Head of caudate nucleus (tissue), 42 donors: ENCODE measurements at places on chromosomes 7 and 10.

DNA sequence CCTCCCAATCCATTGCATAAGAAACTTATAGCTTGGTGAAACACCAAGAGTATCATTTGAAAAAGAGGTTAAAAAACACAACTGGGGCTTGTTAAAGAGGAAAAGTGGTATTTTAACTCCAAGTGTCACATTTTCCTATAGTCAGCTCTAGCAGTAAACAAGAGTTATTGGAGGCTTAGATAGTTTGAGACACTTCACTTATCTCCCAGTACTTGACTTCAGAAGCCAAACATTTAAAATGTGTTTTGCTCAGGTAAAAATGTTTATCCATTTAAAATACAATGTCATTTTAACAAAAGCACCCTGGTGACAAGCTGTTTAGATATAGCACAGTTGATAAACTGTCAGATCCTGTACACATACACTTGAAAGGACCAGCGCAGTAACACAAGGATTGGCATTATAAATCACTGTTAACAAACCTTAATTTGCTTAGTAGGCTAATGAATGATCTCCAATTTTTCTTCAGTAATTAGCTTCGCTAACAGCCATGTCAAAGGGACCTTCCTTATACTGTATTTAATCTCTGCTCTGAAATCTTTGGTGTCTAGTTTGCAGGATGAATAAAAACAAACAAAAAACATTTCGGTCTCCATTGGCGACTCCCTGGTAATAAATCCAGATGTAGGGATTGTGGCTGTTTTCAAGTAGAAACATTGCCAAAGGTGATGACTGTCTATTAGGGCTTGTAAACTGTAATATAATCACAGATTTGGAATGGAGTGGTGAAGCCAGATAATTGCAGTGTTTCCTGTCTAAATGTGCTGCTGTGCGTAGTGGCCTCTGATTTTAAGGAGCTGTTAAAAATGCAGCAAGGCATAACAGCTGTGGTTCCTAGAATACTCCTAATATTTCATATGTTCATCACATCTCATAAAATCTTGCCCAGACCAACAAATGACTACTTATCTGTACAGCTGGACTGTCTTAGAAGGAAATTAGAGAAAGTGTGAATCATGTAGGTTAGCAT is 545.1 kb downstream of the AUTS2 start:
- no peak for DNase-seq

GRCh38 chr7:71133856-71134255 is 1.9 kb downstream of the GALNT17 start:
- no peak for DNase-seq

GRCh38 chr7:17535776-17536175 is 237.3 kb downstream of the AHR start:
- DNase-seq, result no peak

- DNase-seq, result no peak
Measured at GRCh38 chr10:50312464-50313437, 61.4 kb upstream of the ASAH2 start.

DNA sequence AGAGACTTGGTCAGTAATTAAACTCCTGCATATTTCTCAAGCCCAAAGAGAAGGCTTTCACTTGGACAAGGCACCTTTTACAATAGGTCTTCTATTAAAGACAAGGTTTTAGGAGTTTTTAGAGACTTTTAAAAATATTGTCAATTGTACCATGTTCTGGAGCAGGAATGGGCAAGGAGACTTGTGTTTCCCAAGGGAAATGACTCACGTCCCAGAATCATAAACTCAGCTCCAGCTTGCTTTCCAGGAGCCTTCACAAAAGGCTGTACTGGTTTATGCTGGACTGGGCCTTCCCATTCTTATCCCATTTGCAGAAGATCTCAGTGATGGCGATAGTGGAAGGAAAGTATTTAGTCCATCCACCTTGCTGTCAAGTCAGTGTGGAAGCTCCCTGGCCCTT is 7.8 kb upstream of the GLI3 start:
- no peak for DNase-seq

GRCh38 chr7:55912748-55913158 is 25.5 kb downstream of the ZNF713 start:
- DNase-seq, result no peak

DNA sequence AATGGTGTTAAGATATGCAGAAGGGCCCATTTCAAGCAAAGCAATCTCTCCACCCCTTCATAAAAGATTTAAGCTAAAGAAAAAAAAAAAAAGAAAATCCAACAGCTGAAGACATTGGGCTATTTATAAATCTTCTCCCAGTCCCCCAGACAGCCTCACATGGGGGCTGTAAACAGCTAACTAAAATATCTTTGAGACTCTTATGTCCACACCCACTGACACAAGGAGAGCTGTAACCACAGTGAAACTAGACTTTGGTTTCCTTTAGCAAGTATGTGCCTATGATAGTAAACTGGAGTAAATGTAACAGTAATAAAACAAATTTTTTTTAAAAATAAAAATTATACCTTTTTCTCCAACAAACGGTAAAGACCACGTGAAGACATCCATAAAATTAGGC is 28.6 kb downstream of the PPP3CB start:
- DNase-seq, result no peak

DNA sequence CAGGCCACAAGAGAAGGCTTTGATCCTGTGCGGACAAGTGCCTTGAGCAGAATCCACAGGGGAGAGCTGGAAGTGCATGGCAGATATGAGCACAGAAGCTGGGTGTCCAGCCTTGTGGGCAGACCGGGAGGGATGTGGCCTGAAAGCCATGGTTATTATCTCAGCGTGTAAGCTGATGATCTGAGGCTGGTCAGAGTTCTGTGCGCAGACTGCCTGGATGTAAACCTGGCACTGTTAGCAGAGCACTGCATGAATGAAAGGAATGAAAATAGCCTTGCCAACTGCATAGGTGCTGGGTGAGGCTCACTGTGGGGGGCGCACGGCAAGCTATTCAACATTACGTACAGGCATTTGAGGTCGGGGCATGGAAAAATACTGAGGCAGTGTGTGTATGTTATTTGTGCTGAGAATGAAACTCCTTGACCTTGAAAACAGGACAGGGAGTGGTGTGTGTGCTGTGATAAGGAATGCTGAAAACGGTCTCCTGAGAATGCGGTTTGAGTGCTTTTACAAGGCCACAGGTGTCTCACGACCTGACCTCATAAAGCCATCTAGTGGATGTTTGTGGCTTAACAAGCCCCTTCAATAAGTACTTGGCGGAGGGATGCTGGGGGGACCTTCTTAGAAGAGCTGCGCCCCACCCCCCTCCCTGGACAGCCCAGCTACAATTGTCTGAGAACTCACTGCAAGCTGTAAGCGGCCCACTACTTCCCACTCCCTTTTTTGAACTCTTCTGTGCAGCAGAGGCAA is 18.7 kb downstream of the AKR1C1 start:
- DNase-seq, result no peak

- DNase-seq, result no peak
Measured at GRCh38 chr7:115066050-115066449, 144.2 kb downstream of the MDFIC start.

- no peak for DNase-seq
Measured at GRCh38 chr10:96610817-96611216, 24.0 kb upstream of the TM9SF3 start.

GRCh38 chr10:114518401-114519305 is 114.4 kb upstream of the AFAP1L2 start:
- DNase-seq, result no peak

GRCh38 chr7:37320848-37321468 is 127.7 kb downstream of the ELMO1 start:
- no peak for DNase-seq

DNA sequence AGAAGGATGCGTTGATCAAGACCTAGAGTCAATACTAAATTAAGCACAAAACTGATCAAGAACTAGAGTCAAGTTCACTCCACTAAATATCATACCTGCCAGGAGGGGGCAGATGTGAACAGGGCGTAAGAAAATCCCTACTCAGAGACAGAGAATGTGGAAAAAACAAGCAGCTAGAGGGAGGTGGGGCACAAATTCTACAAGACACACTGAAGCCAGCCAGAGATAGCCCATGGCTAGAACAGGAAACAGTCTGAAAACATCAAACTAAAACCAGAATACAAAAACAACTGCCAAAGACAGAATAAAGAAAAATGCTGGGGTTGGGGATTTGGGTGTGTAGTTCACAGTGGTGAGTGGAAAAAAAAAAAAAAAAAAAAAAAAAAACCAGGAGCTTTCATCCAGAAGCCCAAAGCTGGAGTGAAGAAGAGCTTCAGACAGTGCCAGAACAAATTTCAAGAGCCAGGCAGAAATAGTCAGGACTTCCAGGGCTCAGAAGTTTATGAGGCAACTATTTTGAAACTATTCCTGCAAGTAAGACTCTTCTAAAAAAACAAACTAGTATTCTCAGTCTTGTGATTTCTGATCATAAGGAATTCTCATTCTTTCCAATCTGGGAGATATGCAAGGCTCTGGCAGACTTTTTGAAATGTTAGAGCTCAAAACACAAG is 118.3 kb downstream of the CCDC71L start:
- no peak for DNase-seq

GRCh38 chr7:1987084-1987535 is 245.6 kb downstream of the MAD1L1 start:
- DNase-seq, result no peak

DNA sequence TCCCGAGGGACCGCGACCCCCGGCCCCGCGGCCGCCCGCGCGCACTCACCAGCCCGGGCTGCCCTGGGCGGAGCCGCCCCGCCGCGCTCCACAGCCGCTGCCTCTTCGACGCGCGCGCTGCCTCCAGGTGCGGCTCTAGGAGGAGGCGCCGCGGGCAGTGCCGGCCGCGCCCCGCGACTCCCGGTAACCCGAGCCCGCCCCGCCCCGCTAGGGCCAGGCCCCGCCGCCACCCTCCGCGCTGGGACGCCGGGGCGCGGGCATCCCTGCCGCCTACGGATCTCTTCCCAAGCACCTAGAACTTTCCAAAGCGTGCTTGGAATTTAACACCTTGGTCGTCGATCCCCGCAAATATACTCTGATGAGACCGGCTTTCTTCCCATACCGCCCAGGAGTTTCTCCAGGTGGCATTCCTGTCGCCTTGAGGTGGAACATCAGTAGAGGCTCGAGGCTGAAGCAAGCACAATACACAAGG is at the start of gene SLC26A5:
SLC26A5 (minus strand) TSS at position 159 of the 472 bp plus-strand sequence. CDS start 24,693 bp downstream, outside the sequence.
- DNase-seq, result no peak

GRCh38 chr7:70701477-70701876 is 430.5 kb upstream of the GALNT17 start:
- no peak for DNase-seq

DNA sequence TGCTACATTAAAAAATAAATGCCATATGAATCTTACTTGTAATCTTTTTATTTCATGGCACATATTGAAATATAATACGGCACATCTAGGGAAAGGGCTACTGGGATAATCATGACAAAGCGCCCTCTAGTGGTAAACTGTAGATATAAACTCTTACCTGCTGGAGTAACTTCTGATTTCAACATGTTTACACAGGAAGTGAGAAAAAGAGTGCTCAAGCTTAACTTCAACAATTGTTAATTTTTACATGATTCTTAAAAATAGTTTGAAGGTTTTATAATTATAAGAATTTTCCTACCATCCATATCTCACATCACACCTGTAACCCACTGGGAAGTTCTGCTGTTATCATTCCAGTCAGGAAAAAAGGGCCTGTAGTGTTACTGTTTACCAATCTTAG is 2.0 kb upstream of the HEPACAM2 start:
- no peak for DNase-seq

DNA sequence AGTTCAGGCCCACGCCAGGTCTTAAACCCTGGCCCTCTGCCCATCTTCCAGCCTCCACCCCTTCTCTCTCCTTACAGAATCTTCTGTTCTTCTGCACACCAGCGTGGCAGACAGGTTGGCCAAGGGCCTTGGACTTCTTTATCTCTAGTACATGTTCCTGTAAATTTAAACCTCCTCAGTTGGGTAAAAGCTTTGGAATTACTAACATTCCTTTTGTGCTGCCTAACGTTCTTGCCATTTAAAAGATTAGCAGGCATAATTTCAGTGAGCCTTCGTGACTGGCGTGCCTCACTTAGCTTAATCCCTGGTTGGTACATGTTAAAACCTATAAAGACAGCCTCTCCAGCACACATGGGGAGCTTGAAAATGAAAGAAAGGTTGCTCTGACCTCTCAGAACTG is 192.2 kb downstream of the CUX1 start:
- DNase-seq, result no peak

DNA sequence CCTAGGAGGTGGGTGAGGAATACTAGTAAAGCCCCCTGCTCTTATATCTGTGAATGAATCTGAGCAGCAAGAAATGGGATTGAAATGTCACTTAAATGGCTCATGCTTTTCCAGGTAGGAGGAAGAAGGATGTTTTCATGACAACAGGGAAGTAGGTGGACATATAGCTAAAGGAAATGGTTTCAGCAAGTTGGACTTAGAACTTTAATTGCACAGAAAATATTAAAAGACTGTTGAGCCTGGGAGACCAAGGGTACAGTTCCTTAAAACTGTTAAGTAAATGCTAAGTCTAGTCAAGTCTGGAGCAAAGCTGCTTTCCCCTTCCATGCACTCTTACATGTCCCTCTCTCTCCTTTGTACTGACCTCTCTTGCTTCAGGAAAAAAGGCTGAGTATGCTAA is 301.3 kb downstream of the HGF start:
- no peak for DNase-seq

DNA sequence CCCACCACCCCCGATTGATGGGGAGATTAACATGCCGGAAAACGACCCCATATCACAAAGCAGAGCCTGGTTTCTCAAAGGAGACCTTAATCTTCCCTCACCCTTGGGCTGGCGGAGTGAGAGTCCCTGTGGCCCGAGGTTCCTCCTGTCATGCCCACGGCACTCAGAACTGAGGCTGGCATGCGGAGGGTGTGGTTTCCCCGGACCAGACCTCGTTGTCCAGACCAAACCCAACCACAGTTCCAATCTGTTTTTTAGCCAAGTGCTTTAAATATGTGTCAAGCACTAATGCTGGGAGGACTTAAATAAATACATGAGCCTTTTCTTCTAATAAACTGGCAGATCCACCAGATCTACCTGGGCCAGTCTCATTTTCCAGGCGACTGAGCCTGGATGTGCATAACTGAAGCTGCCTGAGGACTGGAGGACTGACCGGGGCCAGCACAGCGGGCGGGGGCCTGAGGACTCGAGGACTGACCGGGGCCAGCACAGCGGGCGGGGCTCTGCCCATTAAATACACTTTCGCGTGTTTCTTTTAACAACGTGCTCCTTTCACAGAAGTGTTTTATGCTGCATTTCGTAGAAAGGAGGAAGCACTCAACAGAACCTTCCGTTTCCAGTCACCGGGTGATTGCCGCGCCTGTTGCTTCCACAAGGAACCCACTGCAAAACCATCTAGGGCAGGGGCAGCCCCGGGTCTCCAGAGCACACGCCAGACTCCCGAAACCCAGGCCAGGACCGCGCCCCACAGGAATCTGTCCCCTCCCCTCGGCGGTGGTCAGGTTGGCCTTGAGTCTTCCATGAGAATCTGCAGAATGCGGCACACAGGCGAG is 334.6 kb downstream of the PTPRN2 start:
- DNase-seq, result no peak

- DNase-seq, result no peak
Measured at GRCh38 chr10:103177123-103177522, 15.9 kb downstream of the NT5C2 start.

GRCh38 chr10:68696018-68696417 is 25.0 kb upstream of the CCAR1 start:
- DNase-seq, result no peak

GRCh38 chr10:88895250-88895649 is 15.2 kb downstream of the STAMBPL1 start:
- no peak for DNase-seq

- no peak for DNase-seq
Measured at GRCh38 chr7:1008733-1009363, 25.9 kb downstream of the CYP2W1 start.
